ENCODE measurements at places on chromosomes 7 and 10.

- no peak for DNase-seq
Observed at GRCh38 chr7:19754521-19755116, 18.8 kb downstream of the TMEM196 start.

- DNase-seq, result no peak
Observed at GRCh38 chr7:124071843-124072242, 39.0 kb upstream of the TMEM229A start.

DNA sequence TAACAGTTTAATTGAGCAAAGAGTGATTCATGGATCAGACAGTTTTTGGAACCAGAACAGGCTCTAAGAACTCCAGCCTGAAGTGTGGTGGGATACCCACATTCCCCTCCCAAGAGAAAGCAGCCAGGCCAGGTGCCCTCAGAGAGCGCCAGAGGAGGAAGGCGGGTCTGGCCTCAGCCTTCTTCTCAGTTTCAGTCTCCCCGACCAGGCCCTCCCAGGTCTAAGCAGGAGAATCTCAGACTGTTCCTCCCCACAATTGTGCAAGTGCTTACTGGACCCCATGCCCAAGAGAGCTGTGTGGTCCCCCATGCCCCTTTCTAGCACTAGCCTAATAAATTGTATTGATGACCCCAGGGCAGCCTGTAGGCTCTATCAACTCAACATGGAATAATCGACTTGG lies 25.6 kb downstream of the PPIF start:
- DNase-seq, result no peak

- DNase-seq, result no peak
Observed at GRCh38 chr7:80641548-80641947, 3.1 kb downstream of the CD36 start.

GRCh38 chr7:121343302-121343701 lies 14.5 kb downstream of the WNT16 start:
- no peak for DNase-seq

DNA sequence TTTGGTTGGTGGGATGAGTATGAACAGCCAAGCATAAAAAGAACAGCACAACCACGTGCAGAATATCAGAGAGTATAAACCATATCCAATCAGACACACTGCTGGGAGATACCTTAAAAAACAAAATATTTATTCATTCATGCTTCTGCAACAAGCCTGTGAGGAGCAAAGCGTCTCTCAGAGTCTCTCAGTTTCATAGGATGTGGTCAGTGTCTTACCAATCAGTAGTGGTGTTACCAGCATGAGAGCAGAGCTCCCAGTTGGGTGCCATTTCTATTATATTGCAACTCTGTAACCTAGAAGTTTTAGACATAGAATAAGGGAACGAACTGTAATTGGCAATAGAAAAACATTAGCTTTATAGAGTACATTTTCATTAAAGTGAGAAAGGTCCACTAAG lies 445.9 kb upstream of the LRRN3 start:
- DNase-seq, result no peak

GRCh38 chr7:126760914-126761577 lies 491.7 kb downstream of the GRM8 start:
- no peak for DNase-seq

DNA sequence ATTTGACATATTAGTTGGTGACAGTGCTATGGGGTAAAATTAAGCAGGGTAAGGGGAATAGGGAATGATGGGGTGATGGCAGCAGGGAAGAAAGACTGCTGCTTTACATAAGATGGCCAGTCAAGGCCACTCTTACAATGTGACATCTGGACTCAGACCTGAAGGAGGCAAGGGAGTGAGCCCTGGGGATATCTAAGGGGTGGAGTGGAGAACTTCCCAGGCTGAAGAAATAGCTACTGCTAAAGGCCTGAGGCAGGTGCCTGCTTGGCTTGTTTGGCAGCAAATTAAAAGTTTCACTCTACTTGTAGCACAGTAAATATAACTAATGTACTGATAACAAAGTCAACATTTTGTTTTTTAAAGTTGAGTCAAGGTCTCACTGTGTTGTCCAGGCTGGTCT lies 93.5 kb downstream of the IDE start:
- no peak for DNase-seq

DNA sequence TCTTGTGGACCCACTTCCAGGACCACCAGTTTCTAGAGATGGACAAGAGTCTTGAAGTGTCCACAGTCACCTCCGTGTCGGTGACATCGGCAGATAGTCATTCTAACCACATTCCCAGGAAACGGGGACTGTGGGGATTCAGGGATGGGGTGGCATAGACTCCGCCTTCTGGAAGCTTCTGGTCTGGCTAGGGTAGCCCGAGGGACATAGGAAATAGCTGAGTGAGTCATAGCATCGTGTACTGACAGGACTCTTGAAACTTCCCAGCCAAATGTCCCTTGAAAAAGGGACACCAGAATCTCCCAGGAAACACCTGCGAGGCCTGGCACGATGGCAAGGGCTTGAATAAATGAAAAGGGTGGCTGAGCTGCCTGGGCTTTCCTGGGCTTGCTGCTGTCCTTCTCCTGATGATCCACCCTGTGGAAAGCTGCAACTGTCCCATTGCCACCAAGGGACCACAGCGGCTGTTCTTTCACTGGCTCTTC lies 84.1 kb upstream of the LRRC4 start:
- DNase-seq, result no peak

- DNase-seq, result no peak
Observed at GRCh38 chr10:43054593-43054992, 22.3 kb upstream of the RET start.

GRCh38 chr7:33091641-33092191 lies 17.5 kb downstream of the RP9 start:
- DNase-seq, result no peak

- DNase-seq, result no peak
Observed at GRCh38 chr10:86936661-86937501, 20.5 kb downstream of the MMRN2 start.

DNA sequence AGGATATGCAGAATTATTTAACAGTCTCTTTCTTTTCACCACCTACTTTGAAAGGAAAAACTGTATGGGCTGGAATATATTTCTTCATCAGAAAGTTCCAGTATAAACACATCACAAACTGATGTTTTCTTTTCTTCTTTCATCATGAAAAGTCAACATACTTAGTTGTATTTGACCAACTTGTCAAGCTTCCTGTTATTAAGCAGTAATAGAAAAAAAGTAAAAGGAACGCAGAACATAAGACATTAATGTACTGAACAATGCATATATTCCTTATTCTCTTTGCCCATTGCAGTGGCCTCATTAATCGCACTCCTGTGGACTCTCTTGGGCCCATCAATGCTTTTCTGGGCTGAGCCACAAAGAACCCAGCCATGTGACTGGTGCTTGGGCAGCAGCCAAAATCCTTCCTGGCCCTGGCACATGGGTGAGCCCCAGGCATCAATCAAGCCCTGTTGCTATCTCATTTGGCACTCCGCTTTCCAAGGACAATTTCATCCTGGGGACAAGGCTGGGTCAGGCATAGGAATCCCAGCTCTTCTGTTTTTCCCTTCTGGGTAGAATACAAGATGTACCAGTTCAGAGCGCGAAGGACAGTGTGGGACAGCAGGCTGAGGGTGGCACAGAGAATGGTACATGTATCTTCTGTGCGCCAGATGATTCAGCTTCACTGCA lies 42.3 kb downstream of the RHOBTB1 start:
- no peak for DNase-seq

- DNase-seq, result no peak
Observed at GRCh38 chr10:78389419-78389818, 355.8 kb downstream of the RPS24 start.

DNA sequence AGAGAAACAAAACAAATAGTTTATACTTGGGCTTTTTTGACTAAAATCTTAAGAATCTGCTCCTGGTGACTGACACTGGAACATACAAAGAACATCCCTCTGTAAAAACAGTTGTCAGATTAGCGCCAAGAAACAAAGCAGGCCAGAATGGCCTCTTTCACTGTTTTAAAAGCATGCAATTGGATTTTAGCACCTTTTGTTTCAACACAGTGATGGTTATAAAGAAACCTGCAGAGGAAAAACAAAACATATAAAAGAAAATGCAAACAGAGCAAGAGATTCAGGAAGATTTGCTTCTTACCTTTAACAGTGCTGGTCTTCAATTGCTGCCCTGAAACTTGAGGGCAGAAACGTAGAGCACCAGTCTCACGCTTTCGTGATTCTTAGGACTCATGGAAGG lies 652.2 kb upstream of the KCND2 start:
- no peak for DNase-seq

- no peak for DNase-seq
Observed at GRCh38 chr7:28408105-28408959, 4.0 kb upstream of the CREB5 start.

DNA sequence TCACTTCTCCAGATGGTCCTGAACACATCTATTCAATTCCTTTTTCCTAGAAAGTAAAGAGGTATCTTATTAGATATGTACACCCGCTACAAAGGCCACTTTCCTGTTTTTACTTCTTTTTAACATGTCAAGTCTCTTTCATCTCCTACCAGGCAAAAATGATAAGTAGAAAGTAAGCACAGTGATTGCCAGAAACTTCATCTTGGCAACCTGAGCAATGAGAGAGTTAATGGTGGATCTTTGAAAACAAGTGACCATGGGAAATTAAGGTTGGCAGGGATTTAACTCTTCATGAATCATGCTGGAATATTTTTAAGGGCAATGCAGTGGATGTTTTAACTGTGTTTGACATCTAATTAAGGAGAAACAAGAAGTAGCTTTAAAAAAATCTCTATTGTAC lies 2.7 kb downstream of the SEMA3A start:
- no peak for DNase-seq

DNA sequence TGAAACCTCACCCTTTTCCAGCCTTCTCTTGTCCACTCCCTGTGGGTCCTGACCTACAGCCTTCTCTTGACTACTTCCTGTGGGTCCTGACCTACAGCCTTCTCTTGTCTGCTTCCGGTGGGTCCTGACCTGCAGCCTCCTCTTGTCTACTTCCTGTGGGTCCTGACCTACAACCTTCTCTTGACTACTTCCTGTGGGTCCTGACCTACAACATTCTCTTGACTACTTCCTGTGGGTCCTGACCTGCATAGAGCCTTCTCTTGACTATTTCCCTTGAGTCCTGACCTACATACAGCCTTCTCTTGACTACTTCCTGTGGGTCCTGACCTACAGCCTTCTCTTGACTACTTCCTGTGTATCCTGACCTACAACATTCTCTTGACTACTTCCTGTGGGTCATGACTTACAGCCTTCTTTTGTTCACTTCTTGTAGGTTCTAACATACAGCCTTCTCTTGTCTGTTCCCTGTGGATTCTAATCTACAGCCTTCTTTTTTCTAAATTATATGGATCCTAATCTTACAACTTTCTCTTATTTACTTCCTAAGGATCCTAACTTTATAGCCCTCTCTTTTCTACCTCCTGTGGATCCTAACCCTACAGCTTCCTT lies 36.5 kb downstream of the C10orf71 start:
- DNase-seq, result no peak

GRCh38 chr7:33590916-33591315 lies 314.4 kb upstream of the BMPER start:
- DNase-seq, result no peak

DNA sequence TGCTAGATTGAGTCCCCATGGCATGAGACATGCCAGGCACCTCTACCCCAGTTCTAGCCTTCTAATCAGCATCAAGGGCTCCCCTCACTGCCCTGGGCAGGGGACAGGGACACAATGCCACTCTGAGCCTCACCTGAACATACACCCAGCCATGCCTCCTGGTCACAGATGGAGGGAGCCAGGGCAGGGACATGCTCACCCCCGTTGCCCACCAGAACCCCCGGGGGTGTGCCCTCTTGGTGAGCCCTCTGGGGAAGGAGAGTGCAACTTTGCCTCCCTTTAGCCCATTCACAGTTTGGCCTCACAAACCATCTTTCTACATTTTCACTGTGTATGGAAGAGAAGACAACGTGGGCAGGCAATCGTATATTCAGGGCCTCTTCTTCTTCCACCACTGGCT lies 167.2 kb downstream of the LCOR start:
- DNase-seq, result no peak

DNA sequence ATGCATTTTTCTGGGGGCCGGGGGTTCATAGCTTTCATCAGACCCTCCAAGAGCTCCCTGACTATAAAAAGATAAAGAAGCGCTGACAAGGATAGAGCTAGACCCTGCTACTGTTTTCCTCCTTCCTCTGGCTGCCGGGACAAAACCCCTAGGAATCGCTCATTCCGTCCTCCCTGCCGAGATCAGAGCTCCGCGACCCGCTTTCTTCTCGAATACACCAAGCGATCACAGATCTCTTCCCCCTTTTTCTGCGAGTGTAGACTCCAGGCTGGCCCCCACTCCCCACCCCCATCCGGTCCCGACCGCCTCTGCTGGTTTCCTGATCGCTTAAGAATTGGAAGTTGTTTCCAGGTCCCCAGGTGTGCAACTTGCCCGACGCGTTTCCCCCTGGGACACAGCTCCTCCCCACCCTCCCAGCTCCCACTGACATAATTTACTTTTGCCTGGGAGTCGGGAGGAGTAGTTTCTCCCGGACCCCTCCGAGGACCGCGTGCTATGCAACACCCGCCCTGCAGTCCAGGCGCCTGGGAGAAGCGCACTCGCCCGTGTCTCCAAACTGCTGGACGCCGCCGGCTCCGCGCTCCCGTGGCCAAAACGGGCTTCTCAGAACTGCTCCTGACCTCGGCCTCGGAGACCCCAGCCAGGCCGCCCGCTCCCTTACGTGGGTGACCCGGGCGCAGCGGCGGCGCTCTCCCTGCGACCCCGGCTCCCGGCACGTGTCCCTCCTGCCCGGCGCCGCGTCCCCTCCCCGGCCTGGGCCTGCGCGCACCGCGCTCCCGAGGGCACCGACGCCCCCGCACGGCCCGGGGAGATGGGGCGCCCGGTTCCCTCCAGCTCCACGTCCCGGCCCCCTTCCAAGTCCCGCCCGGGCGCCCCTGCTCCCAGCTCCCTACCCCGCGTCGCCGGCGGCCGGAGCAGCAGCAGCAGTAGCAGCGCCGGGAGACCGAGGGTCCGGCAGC lies 552 bp downstream of the IL15RA start:
- no peak for DNase-seq

GRCh38 chr7:64873155-64873500 lies 29.9 kb upstream of the ZNF273 start:
- DNase-seq, result no peak

DNA sequence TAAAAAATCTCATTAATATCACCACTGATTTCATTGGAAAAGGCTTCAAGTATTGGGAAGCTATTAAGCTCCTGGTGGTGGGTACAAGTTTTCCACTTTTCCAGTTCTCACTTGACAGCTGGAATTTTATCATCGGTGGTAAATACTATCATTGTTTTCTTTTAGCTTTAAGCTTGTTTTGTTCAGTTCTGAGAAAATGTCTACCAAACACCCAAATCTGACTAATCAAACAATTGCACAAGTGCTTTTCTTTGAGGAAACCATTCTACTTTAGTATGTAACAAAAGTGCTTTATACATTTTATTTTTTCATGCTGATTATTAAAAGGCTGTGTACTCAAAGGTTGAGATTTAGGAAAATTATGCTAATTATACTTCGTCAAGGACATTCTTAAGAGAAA lies 7.9 kb downstream of the PRPF18 start:
- DNase-seq, result no peak

- DNase-seq, result no peak
Observed at GRCh38 chr10:133131734-133132472, 28.1 kb upstream of the KNDC1 start.

GRCh38 chr10:43078986-43079273 lies 2.1 kb downstream of the RET start:
- no peak for DNase-seq

GRCh38 chr7:132140341-132140740 lies 435.9 kb downstream of the PLXNA4 start:
- DNase-seq, result no peak

Data from stimulated activated CD8-positive, alpha-beta memory T cell treated with anti-CD3 and anti-CD28 coated beads, Interleukin-15, amount 100 ng/mL, for 24 hours (primary cell).